ENCODE measurements at places on chromosomes 6 and 20.

GRCh38 chr6:15429141-15430110 lies 183.6 kb downstream of the JARID2 start:
- no peak for DNase-seq

DNA sequence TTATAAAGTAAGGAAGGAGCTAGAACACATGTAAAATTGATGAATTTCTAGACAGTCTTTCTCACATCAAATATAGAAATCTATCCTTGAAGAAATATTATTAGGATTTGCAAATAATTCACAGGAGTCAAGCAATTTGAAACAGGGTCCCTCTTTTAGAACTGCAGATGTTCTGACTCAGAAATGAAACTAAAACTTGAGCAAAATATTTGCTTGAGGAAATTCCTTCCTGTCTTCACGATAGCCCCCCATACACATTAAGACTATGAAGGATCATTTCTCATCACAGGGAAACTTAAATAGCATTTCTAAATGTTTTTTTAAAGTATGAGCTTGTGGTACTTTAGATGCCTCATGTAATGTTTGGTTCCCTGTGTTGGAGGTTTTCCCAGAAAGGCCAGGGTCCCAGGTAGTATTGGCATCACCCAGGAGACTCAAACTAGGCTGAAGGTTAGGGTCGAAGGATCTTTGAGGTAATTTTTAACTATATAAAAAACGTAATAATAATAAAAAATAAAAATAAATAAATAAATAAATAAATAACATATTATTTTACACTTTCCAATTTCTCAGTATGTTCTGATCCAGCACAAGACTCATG lies 144.0 kb upstream of the TBX18 start:
- no peak for DNase-seq

GRCh38 chr6:22883061-22883717 lies 313.8 kb downstream of the HDGFL1 start:
- no peak for DNase-seq

DNA sequence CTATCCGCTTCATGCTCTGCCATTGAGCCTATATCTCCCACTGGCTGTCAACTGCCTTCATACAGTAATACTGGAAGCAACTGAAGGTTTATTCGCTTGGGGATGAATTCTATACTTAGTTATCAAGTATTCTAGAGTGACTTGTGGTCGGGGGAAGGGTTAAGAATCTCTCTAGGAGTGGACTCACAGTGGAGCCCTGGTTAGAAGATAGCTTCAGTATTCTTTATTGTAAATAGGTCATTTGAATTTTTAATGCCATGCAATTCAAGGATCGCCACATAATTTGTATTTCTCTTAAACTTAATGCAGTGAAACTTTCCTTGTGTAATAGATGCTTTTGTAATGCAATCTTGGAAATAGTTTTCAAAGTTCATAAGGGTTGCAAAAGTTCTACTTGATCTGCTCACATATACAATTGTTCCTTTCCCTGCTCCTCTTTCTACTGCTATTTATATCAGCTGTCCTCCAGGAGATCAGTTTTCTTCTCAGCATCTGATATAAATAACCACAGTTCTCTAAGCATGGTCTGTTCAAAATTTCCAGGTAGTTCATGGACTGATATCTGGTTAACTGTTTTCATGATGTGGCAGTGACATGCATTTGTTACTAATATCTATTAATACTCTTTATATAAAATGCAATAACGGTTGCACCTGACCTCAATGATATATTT lies 120.3 kb downstream of the KCNQ5 start:
- DNase-seq, result no peak

GRCh38 chr20:51375561-51375960 lies 167.0 kb downstream of the NFATC2 start:
- no peak for DNase-seq

DNA sequence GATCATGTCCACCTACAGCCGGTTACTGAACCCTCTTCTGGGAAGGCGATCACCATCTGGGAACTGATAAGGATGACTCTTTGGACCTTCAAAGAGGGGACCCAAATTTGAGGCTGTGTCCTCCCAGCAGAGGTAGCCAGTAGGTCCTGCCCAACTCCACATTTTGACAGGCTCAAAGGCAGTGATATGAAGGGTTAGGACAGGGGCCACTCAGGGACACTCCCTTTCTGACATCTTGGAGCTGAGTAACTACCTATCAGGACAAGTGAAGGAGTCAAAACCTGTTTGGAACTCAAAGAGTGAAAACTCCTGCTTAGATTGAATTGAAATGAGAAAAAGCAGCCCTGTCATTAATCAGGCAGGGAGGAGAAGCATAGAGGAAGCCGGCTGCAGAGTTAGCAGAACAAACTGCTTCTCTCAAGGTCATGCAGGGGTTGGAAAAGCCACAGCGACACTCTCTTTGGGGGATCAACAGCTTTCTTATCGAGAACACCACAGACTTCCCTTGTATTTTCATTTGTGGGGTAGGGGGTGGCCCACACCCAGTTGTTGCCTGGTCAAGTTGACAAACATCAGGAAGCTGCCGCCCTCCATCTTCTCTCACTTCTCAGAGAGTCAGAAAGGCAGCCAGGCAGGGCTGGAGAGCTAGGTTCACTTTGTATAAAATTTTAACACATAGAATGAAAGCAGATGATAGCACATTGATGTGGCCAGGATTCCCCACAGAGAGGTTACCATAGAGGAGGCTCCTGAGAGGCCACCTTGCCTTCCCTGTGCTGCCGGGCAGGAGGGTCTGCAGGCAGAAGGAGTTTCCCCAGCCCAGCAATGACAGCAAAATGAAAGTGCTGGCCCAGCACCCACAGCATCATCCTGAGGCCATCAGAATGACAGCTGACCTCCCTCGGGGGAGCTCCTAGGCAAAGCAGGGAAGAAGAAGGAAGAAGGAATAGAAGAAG lies 47.6 kb downstream of the AGPAT4 start:
- no peak for DNase-seq

GRCh38 chr6:13183415-13184088 lies 144.8 kb downstream of the TBC1D7 start:
- DNase-seq, result no peak

- no peak for DNase-seq
Observed at GRCh38 chr20:24959591-24960301, 10.7 kb downstream of the CST7 start.

DNA sequence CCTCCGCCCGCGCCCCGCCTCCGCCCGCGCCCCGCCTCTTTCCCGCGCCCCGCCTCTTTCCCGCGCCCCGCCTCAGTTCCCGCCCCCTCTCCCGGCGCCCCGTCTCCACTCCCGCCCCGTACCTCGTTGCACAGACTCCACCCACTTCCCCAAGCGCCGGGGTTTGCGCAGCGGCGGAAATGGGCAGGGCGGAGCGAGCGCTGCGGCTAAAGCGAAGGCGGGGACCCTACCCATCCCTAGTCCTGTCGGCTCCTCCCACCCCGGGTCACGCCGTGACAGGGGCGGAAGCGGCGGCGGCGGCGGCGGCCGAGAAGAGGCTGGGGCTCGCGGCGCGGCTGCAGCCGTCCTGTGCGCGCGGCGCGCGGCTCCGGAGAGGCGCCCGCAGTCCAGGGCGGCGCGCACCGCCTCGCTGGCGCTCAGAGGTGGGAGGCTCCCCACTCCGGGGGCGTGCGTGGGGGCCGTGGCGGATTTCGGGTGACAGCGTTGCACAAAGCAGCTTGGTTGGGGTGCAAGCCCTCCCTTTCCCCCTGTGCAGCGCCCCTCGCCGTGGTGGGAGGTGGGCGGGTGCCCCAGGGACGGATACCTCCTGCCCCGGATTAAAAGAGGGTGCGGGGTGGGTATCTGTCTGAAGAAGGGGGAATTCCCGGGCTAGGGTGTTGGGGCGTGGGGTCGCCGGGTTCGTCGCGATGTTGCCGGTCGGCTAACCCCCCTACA lies at the start of gene KDM1B:
Gene KDM1B, plus strand, starts transcription at position 273 of the 714 bp plus-strand sequence. CDS start 4,474 bp downstream, outside the sequence.
- peak; percentile 96 for DNase-seq

GRCh38 chr6:115969930-115970273 lies 90.8 kb downstream of the FRK start:
- no peak for DNase-seq

- DNase-seq, result no peak
Observed at GRCh38 chr6:31041372-31041974, 31.2 kb downstream of the MUC22 start.

DNA sequence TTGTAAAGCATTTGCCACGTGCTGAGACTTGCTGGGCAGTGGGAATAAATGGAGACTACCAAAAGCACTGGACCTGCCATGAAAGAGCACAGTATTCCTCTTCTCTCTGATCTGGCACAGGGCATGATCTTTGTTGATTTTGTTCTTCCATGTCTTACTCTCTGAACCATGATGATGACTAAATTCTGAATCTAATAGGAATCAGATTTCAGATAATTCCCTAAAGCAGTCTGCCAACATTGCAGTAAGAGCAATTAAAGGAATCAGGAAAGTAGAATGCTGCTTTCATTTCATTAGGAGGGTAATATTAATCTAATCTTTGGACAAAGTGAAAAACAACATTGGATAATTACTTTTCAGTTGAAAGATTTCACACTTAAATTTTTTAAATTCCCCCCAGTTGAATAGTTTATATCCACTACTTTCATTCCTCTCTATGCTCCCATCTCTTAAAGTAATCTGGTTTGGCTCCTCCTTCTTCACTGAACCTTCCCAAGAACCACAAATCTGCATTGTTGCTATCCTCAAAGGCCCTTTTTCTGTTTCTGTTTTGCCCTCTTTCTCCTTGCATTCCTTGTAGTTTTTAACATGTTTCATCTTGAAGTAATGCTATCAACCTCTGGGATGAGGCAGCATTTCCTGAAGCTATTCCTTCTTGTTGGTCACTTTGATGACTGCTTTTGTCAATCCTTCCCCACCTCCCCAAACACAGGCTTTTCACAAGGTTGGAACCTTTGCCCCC lies 243.2 kb upstream of the TENT5A start:
- DNase-seq, result no peak

DNA sequence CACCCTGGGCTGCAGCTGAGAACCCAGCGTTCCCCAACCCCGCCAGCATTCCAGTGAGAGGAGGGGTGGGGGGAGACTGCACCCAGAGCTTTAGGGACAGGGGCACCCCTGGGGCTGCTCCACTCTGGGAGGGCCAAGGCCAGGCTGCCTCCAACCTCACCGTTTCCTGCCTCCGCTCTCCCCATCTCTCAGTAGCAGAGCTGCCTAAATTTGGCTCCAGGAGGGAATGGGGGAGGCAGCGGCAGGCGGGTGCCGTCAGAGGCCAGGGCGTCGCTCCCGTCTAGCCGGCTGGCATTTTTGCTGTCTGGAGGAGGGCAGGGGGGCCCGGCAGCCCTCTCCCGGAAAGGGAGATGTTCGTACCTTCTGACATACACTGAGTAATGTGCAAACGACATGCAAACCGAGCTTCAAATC lies 46.6 kb downstream of the NOL4L start:
- no peak for DNase-seq

- no peak for DNase-seq
Observed at GRCh38 chr6:158399040-158399700, 86.9 kb downstream of the TULP4 start.

GRCh38 chr20:61766921-61767610 lies 298.6 kb downstream of the TAF4 start:
- DNase-seq, result no peak

DNA sequence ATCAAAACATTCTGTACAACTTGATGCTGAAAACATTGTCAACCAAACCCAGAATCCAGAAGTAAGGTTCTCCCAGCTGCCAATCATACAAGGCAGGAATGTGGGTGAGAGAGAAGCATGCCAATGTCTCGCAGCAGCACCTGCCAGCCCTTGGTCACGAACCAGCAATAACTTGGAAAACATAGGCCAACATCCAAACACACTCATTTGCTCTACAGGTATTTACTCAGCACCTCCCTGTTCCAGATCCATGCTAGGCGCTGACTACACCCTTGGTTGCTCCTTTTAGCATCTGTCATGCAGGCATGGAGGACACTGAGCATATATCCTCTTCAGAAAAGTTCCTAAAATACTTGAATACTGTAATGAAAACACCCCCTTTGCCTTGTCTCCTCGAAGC lies 63.6 kb downstream of the FAXC start:
- no peak for DNase-seq

GRCh38 chr20:51529081-51529681 lies 13.3 kb downstream of the NFATC2 start:
- DNase-seq, result peak; percentile 34

DNA sequence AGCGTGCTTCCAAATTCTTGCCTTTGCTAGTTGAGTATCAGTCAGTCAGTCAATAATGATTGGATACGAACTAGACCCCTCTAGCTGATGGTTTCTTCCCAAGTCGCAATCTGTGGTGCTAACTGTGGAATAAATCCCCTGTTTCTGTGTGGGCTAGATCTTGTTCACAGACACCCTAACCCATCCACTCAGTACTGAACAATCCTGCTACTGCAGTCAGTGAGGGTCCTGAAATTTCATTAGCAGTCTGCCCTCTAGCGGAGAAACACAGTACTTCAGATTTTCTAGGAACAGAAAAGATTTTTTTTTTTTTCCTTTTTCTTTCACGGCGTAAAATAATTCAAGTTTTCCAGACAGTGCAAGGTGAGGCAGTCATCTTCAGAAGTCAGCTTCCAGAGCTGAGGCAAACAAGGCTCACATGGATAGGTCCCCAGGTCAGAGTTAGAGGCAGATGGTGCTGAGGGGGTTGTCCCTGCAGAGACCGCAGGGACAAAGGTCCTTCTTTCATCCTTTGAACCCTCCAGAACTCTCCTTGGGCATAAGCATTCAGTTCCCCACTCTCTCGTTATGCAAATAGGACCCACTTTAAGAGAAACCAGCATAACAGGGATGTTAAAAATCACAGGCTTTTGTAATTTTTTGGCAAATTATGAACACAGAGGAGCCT lies 119.6 kb downstream of the SCML4 start:
- no peak for DNase-seq

DNA sequence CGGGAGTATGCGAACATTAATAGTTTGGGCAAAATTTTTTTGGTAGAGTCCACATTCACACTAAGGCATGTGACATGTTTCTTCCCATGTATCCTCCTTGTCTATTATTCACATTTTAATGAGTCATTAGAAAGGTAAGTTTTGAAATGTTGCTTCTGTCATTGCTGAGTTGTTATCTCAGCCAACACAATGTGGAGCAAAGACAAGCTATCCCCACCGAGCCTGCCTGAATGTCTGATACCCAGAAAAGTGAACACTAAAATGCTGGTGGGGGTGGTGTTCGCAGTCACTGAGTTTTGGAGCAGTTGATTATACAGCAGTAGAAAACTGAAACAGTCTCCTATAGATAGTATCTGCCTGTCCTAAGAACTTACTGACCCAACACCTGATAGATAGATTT lies 68.3 kb upstream of the ASF1A start:
- no peak for DNase-seq

DNA sequence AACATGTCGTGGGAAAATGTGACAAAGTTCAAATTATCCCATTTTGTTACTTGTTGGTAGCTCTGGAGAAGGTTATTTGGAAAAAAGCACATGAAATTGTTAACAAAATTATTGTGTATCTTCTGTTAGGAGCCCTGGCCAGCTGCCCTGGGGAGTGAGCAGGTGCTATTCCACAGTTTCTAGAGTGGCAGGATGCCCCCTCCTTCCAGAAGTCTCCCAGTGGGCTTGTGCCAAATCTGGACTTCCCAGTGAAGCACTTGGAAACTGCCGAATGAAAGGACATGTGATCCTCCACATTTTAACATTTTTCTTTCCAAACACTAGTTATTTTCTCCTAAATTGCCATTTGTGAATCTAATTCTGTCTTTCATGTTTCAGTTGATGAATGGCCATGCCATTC lies 66.9 kb upstream of the CLDN20 start:
- no peak for DNase-seq

Measured in stimulated activated CD8-positive, alpha-beta memory T cell treated with anti-CD3 and anti-CD28 coated beads, Interleukin-4, amount 100 ng/mL, for 1 hour (primary cell).